ENCODE measurements at places on chromosomes 6 and 20.

DNA sequence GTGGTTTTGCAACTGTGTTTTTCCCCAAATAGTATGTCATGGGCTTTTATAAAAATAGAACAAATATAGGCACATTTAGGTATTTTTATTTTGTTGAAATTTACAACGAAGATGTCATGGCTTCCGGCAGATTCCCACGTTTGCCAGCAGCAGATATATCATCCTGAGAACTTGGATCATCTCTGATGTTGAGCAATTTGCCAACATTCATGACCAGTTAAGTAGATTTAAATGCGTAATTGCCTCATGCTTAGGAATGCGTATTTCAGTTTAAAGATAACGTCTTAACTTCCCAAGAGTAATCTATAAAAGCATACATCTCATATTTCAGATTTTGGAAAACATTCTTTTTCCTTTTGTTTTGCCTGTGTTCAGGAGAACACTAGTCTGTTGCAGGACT lies 457.8 kb downstream of the QKI start:
- DNase-seq = no peak

GRCh38 chr20:18412221-18412901 lies 54.5 kb downstream of the DZANK1 start:
- DNase-seq = no peak

GRCh38 chr6:38492031-38492430 lies 147.7 kb downstream of the BTBD9 start:
- DNase-seq = no peak

- no peak for DNase-seq
Observed at GRCh38 chr6:17710331-17710730, 3.6 kb upstream of the NUP153 start.

GRCh38 chr6:166221636-166222035 lies 54.0 kb upstream of the TBXT start:
- no peak for DNase-seq

DNA sequence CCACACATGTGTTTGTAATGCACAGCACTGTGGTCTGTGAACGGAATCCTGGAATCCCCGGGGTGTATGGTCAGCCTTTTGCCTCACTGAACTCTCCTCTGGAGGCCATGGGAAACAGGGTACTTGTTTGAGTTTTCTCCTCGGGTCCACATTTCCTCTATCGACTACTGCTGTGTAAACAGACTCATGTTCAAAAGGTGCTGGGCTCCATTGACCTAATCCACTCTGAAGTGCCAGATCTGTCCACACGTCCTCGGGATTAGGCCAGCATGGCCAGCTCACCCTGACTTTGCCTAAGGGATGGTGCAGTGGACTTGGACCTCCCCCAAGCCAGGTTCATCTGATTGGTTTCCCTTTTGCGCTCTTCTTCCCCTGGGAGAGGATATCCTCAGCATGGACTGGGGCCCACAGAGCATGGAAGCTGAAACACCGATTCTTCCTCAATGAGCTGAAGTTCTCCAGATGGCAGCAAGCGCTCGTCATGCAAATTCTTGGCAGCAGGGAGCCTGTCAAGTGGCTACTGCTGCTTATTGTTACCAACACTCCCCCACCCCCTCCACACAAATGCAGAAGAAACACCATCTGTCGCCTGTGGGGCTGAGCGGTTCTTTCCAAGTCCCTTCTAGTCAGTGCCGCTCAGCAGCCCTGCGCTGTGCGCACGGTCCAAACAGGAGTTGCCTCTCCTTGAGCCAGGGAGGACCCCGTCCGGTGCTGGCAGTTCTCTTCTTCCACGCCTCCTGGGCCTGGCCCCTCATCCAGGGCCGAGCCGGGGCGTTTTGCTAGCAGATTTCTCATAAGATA lies 292.6 kb upstream of the MARCKS start:
- DNase-seq = peak; percentile 97

DNA sequence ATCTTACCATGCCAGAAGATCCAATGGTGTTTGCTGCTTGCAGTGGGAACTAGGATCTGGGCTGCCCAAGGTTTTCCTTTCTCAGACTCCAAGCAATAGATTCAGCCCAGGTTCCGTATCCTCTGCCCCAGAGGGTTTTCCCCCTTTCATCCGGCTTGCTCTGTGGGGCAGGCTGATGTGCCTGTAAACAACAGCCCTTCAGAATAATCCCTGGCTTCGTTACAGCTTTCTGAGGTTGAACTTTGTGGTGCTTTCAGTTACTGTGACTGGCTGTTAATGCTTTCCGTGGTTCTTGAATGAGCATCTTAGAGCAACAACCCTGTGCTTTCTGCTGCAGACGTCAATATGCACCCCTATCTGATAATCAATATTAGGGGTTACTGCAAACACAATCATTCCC lies 400.4 kb downstream of the BTBD3 start:
- no peak for DNase-seq

DNA sequence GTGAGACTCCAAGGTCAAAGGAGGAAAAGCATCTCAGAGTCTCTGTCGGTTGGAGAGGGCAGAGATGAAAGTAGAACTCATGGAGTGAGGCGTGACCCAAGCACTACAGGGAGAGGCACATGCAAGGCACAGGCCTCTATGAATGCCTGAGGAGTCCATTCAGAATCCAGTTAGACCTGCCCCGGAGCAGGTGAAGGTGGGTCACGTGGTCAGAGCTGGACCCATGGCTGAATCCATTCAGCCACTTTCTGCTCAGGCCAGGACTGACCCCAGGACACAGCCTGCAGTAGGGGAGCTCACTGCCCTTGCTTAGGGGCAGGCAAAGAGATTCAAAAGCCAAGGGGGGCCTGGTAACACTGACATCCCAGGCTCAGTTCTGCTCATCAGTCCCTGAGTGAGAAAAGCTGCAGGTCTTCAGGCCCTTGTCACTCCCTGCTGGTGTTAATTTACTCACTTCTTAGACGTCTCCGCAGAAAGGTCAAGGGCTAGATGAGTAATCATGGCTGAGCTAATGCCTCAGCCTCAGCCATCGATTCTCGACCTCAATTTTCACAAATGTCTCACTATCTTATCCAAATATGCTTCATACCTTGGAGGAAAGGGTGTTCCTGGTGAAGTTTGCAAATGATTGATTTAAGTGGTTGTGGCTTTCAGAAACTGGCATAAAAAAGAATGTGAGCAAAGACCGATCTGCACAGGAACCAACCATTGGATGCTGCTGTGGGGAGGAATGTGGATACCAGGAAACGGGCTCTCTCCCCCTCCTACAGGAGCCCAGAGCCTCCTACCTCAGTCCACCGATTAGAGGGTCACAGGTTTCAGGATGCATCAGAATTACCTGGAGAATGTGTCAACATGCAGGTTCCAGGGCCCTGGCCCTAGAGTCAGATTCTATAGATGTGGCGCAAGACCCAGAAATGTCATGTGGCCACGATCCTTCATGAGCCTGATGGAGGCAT lies 584.4 kb downstream of the PTPRT start:
- DNase-seq = no peak

DNA sequence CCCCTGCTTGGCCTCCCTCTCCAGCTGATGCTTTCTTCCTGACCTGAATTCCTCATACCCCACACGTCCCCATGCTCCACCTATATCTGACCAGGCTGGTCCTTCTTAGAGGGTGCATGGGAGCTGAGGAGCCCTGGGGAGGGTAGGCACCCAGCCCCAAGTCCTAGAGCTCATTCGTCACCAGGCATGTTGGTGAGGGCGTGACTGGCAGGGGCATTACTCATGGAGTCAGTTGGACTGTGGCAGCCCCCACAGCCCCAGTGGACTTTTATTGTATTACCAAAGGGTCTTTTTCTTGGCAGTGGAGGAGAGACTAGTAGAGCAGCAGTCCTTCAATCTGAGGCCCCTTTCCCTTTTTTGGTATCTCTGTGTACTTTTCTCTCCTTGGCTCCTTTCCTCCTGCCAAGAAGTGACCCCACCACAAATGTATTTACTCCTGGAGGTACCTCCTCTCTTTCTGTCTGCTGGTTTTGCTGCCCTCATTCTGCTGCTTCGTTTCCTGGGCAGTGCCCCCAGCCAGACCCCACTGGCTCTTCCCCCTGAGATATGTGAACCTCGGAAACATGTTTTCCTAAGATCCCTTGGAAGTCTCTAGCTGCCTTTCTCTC lies 10.4 kb upstream of the SGK2 start:
- DNase-seq = no peak

DNA sequence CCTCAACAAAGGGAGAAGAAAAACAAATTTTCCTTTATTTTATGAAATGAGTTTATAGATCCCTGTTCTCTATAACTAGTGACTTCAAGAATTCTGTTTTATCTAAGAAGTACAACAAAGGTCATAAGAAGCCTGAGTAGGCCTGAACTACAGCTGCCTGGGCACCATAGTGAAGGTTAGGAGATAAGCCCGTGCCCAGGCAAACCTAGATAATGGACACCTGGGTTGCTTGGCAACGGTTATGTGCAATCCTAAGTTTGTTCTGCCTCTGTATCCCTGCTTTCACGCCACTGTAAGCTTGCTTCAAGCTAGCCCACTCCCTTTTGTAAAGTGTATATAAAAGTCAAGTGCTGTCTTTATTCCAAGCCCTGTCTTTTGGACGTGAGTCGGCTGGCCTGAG lies 23.2 kb downstream of the SCGN start:
- no peak for DNase-seq

- DNase-seq = peak; percentile 87
Observed at GRCh38 chr6:35496841-35497570, at the start of gene TEAD3. TSS of gene TEAD3 (minus strand) at chr6:35497079.

GRCh38 chr6:134172706-134173365 lies 120.4 kb upstream of the SLC2A12 start:
- DNase-seq = no peak

DNA sequence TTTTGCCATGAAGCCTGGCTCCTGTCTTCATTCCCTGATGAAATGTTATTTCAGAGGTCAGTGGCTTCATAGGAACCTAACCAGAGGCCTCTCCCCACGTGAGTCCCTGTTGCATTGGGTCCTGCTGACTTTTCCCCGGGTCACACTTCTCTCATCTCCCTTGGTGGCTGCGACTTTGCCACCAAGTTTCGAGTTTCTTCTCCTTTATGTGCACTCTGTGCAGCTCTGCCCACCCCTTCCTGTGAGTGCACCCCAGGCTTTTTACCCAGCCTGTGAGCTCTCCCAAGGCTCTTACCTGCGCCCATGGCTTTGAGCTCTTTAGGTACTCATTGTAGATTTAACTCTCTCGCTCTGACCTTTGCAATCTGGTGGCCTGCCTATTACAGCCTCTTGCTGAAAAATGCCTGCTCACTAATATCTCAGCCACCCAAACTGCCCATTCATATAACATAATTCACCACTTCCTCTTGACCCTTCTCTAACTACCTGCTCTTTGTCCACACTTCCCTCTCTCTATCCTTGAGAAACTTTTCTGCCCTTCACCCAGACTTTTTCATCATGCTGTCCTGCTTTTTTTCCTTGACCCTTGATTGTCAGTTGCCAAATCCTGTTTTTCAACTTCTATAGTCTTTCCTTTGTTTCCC lies 105.9 kb downstream of the SASH1 start:
- DNase-seq = no peak

DNA sequence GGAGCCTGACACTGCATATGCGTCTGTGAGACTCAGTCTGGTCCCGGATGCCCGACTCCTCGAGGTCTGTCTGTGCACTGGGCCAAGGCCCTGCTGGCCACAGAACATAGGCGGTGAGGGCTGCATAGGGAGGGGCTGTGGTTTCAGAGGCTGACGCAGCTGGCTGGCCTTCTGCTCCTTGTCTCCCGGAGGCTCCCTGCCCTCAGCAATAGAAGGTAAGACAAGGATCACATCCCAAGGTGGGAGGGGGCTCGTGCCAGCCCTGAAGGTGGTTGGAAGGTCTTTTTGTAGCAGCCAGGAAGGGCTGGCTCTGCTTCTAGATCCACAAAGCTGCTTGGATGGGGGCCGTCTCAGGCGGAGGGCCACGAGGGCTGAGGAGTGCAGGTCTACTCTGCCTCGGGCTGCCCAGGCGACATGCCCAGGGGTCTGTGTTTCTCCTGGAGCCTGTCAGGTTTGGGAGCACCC lies 239.8 kb upstream of the SULF2 start:
- DNase-seq = peak; percentile 25

DNA sequence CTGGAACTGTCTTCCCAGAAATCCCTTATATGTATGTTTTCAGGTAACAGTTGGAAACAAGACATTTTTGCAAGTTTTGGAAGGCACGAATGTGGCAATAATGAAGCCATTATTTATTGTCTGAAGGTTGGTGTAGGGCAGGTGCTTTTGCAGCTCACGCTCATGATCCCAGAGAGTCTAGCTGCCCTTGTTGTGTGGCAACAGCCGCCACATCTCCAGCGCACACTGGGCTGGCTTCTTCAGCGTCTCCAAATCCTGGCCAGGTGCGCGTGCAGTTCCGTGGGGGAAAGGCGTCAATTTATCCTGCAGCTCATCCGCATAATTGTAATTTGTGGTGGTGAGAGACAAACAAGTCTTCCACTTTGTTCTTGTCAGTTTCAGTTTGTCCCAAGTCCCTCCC lies 71.2 kb downstream of the TRDN start:
- no peak for DNase-seq

GRCh38 chr20:59047938-59048680 lies 5.5 kb upstream of the PRELID3B start:
- no peak for DNase-seq

- DNase-seq = no peak
Observed at GRCh38 chr20:29443819-29444218, 1813.6 kb upstream of the DEFB115 start.

- DNase-seq = no peak
Observed at GRCh38 chr6:89749918-89750317, 69.7 kb downstream of the MDN1 start.

DNA sequence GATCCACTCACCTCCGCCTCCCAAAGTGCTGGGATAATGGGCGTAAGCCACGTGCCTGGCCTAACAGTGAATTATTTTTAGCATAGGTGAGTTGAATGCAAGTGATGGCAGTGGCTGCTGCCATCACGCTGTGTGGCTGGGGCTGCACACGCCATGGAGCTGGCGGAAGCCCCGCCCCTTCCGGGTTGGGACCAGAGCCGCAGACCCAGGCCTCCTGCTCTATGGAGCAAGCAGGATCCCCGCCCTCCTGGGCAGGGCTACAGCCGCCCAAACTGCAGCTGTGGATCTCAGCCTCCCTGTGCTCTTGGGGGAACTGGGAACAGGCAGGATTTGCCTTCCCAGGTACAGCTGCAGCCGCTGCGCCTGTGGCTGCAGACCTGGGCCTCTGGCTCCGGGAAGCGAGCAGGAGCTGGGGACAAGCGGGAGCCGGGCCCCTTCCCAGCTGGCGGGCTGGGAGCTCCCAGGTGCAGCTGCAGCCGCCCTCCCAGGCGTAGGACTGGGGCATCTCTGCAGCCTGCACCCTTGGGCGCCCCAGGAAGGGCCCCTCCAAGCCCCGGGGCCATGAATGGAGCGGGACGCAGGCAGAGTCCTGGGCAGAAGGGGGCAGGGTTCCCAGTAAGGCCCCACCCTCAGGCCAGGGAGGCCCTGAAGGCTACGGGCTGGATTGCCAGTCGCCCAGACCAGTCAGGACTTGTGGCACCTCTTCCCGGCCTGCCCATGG lies 30.9 kb upstream of the SLA2 start:
- DNase-seq = no peak

GRCh38 chr20:32751702-32752457 lies 8.6 kb upstream of the COMMD7 start:
- DNase-seq = no peak

DNA sequence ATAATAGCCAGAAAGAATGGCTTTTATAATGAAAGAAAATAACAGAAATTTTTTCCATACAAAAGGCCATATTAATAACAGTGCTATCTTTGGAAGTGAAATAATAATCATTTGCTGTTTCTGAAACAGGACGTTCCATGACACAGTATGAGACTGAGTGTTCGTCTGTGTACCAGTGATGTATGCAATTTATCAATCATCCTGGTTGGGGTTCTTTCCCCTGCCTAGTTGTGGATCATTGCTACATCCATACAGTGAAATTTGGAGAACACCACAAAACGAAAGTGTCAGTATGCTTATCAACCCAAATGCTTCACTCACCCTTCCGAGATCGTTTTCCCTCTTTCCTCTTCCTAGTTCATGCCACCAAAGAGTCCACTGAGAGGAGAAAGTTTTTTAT lies 151.4 kb upstream of the PRDM1 start:
- no peak for DNase-seq

GRCh38 chr6:25223490-25223991 lies 55.6 kb upstream of the CARMIL1 start:
- DNase-seq = peak; percentile 83
